ENCODE measurements at places on chromosomes 16 and 17.

DNA sequence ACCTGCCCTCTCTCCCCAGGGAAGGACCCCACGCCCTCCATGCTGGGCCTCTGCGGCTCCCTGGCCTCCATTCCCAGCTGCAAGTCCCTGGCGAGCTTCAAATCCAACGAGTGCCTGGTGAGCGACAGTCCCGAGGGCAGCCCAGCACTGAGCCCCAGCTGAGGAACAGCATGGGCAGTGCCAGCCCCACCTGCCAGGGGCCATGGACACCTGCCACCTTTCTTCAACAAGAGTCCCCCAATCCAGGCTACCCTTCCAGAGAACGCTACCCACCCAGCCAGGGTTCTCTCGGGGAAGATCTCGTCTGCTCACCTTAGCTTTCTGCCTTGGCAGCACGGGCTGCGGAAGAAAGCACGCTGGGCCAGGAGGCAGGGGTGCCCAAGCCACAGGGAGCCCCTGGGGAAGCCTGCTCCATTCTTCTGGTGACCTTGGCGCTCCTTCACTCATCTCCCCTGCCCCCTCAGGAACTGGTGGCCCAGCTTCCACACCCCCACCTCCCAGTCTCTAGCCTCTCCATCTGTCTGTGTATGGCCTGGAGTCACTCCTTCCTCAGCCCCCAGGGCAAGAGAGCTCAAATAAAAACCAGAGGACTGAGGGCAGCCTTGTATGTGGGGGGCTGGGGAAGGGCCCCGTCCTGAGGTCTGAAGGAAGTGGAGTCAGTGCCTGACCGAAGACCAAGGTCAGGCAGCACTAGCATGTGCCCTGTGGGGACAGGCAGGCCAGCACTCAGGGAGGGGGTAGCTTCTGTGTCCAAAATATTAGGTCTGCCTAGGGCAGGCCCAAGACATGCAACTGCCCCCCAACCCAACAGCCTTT is 6.3 kb downstream of the SLC25A39 start:
- no peak for DNase-seq

DNA sequence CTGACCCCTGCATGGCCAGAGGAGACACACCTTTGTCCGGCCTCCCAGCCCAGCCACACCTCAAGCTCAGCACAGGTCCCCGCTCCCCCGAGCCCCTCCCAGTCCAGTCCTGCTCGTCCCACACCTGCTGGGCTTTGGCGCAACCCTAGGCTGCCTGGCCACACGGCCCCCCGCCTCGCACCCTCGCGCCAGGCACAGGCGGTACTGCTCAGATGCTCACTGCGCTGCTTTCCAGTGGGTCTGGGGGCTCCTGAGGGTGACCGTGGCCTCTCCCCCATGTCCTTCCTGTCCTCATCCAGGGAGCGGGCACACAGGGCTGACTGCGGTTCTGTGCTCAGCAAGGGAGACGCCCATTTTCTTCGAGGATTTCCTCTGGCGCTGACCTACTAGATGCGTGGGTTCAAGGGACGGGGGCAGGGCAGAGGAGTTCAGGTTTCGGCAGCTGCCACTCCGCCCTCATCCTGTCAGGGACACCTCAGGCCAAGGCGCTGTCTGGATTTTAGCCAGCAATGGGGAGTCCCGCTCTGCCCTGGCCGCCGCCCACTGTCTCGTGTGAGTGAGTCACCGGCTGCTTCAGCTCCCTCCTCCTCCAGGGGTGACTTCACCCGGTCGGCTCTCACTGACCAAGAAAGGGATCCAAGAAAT is 118.0 kb upstream of the ZNF469 start:
- peak; percentile 98 for DNase-seq

DNA sequence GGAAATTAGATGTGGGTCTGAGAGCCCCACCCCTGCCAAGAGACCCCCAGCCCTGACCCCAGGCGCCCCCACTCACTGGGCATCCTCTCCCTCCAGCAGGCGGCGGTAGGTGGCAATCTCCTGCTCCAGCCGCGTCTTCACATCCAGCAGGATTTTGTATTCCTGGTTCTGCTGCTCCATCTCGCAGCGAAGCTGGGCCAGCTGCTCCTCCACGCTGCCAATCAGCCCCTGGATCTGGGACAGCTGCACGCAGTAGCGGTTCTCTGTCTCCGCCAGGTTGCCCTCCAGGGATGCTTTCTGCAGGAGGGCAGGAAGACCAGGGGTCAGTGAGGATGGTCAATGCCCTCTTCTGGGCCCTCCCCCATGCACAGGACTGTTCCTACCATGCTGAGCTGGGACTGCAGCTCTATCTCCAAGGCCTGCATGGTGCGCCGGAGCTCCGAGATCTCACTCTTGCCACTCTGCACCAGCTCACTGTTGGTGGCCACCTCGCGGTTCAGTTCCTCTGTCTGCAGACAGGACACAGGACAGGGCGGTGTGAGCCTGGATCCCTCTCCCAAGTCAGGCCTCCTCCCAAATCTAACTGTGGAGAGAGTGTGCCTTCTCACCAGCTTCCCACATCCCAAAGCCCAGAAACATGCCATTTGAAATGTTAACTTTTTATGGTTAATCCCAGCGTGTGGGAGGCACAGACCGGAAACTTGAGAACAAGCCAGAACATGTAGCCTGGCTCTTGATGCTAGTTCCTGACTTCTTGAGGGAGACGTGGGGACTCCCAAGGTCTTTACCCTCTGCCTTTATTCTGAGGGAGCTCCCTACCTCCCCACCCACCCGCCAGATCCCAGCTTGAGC is 3.6 kb downstream of the KRT17 start:
- DNase-seq = no peak

GRCh38 chr16:23155445-23156049 is 6.3 kb upstream of the USP31 start:
- peak; percentile 17 for DNase-seq

DNA sequence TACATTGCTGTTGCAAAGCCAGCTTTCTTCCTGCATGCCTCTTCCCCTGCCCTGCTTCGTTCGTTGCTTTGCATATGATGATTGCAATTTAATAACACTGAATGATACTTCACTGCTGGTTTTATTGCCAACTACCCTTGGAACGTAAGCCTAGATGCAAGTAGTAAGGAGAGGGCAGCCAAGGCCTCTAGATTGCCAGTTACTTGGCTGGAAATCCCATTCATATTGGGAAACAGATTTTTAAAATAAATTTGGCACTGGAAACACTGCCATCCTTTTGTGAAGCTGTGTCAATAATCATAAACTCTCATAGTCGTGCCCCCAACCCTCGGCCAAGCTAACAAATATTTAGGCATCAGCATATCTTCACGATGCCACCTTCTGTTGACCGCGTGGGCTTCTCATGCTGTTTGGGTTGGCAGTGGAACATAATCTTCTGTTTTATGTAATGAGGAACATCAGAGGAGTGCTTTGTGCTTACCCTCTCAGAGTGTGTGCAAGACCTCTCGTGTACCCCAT is 86.5 kb downstream of the MAP2K6 start:
- no peak for DNase-seq

DNA sequence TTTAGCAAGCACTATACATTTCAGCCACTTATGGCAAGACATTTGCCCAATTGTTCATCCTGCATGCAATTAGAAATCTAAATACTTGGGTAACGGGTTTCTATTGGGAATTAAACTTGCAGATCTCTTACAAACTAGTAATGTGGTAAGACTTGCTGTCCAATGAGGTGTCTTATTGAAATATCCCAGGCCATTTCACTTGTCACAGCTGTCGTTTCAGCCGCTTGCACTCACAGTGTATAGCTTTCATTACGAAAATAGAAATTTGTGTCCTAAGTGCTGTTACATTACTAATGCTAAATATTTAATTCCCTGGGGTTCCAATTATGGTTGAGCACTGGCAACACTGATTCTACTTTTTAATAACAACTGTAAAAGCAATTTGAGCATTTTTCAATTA is 40.3 kb upstream of the IRX5 start:
- no peak for DNase-seq

DNA sequence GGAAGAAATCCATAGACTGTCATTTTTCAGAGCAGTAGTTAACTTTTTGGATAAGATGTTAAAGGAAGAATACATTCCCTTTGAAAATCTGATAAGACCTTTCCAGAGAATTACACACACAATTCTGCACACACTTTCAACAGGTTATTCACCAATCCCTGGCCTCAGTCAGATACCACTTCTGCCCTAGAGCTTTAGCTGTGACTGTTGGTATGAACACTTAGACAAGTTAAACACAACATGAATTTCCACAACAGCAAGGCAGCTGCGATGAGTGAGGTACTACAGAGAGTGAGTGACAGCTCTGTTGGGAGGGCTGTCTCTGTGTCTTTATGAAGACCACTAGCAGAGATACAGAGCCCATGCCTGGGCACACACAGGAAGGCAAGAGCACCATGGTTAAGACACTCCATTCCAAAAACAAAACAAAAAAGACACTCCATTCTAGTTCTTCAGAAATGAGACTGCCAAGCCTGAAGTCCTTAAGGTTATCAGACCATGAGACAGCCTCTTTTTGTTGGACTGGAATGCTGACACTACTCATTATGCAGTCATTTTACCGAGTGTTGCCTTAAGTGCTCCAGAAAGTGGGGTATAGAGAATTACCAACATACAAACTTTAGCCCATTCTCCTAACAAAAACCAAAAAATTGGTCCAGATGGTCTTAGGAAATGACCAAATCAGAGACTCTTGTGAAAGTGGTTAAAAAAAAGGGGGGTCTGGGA is 42.4 kb downstream of the TOM1L2 start:
- DNase-seq = peak; percentile 58

GRCh38 chr16:71464231-71464630 is 2.2 kb upstream of the ZNF23 start:
- no peak for DNase-seq

DNA sequence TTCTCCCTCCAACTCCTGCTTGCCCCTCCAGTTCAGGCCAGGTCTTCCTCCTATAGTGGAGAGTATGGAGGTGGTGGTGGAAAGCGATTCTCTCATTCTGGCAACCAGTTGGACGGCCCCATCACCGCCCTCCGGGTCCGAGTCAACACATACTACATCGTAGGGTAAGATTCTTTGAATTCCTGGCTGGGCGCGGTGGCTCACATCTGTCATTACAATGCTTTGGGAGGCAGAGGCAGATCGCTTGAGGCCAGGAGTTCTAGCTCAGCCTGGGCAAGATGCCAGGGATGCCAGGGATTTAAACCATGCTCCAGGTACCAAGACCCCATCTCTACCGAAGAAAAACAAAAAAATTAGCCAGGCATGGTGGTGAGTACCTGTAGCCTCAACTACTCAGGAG is 1.4 kb downstream of the ZG16 start:
- DNase-seq = peak; percentile 42

- DNase-seq = no peak
These were observed 116.5 kb downstream of the ADCY9 start for GRCh38 chr16:3999479-4000325.
